ENCODE measurements at places on chromosomes 3 and 15.

DNA sequence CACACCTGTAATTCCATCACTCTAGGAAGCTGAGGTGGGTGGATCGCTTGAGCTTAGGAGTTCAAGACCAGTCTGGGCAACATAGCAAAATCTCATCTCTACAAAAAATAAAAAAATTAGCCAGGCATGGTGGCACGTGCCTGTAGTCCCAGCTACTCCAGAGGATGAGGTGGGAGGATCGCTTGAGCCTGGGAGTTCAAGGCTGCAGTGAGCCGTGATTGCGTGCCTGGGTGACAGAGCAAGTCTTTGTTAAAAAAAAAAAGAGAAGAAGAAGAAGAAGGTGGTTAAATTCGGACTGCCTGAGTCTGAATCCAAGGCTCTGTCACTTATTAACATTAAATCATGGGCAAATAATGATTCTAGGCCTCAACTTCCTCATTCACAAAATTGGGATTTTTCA is 51.0 kb downstream of the EOMES start:
- DNase-seq = no peak

DNA sequence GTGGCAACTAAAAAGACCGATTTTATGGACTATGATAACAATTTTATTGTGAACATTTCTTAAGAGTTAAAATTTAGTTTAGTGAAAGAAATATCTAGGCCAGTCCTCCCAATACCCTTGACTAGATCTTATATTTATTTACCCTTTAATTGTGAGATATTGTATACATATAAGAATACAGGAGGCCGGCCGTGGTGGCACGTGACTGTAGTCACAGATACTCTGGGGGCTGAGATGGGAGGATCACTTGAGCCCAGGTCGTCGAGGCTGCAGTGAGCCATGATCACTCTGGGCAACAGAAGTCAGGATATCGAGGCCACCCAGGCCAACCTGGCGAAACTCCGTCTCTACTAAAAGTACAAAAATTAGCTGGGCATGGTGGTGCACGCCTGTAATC is 756 bp upstream of the RMDN3 start:
- no peak for DNase-seq

GRCh38 chr3:129001101-129001805 is at the start of gene EFCC1:
TSS of gene EFCC1 (plus strand) at chr3:129001304. CDS start at chr3:129001629, 325 bp downstream.
- no peak for DNase-seq

- no peak for DNase-seq
Observed at GRCh38 chr3:126995254-126995780, 12.4 kb downstream of the PLXNA1 start.

- DNase-seq = peak; percentile 17
Observed at GRCh38 chr3:46372492-46373359, 2.0 kb downstream of the CCR5 start.

DNA sequence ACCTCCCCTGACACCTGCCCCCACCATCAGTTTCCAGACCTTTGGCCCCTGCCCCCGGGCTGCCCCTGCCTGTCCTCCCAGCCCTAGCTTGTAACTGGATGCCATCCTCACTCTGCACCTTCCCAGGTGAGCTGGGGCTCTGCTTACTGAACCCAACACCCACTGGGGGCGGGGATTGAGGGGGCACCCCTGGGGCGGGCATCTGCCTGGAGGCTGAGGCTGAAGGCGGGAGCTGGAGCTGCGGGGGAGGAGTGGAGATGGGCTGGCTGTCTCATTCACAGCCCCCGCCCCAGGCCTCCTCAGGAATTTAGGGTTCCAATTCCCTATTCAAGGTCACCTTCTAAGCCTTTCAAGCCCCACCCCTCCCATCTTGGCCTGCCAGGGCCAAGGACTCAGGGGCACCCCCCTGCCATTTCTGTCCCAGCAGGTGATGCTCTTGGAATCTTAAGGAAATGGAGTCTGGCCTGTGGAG is 17.7 kb downstream of the PIF1 start:
- DNase-seq = no peak

GRCh38 chr3:53750253-53751210 is 95.7 kb downstream of the CHDH start:
- no peak for DNase-seq

DNA sequence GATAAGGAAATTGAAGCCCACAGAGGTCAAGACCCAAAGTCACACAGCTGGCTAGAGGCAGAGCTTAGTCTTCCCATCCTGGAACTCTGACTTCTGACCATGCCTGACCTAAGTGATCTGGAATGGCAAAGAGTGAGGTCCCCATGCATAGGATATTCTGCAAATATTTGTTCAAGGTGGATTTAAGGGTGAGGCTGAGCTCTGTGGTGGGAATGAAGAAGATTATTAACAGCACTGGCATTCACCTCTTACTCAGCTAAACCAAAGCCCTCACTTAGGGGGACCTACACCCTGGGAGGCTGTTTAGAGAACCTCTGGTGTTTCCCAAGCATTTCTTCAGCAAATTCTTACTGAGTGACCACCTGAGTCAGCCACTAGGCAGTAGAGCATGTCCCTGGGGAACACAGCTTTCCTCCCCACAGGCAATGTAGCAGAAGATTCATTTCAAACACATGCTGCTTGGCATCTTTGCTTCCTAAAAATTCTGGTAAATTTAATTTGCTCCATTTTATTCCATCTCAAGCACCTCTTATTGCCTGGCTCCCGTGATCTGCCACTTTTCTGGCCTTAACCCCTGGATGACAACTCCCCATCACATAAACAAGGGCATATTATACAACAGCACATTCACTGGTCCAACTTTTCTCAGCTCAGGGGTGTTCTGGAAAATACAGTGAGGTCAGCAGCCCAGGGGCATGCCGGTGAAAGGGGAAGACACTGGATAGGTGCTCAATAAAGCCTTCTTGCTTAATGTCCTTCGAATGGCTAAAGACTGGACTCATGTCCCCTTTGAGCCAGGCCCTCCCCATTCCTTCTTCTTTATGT is 176.0 kb downstream of the ABHD5 start:
- peak; percentile 100 for DNase-seq

DNA sequence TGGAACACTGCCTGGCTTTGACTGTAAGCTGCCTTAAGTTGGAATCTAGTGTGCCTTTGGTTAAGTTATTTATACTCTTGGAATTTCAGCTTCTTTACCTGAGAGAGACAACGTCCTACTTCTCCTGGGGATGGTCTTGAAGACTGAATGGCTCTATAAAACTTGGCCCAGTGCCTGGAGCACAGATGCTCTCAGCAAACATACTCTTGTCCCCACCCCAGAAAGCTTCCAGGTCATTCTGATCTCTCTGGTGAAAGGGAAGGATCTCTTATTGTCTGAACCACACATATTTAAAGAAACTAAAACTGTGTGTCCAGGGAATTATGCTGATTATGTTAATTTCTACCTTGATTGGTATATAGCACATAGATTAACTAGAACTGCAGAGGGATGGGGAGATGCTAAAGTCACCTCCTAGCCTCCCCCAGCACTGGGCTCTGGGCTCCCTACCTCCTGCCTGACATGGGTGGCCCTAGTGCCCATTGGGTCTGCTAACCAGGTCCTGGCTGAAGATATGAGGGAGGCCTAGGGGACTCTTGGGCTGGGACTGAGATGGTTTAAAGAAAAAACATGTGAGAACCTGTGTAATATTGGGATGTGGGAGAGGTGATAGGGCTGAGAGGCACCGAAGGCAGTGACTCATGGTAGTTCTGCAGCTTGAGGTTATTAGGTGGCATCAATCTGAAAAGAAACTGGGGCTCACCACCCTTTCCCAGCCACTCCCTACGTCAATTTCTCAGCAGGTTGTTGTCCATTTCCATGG is 171.0 kb downstream of the RPLP1 start:
- no peak for DNase-seq

DNA sequence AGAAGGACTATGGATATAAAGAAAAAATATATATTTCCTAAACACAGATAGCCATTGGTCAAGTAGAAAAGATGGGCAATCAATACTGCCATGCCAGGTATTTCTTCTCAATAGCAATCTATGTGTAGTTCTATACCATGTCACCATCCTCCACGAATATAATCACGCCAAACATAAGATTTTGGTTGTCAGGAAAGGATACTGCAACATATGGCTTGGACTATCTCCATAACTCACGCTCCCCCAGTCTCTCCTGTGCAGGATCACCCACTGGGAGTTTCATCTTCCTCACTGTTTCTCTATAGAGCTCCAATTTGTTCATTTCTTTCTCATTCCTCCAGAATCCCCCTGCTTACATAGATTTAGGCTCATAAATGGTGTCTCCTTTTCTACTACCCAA is 462.9 kb upstream of the KCNMB2 start:
- no peak for DNase-seq

- DNase-seq = peak; percentile 96
Observed at GRCh38 chr3:30227571-30228301, 378.7 kb upstream of the TGFBR2 start.

DNA sequence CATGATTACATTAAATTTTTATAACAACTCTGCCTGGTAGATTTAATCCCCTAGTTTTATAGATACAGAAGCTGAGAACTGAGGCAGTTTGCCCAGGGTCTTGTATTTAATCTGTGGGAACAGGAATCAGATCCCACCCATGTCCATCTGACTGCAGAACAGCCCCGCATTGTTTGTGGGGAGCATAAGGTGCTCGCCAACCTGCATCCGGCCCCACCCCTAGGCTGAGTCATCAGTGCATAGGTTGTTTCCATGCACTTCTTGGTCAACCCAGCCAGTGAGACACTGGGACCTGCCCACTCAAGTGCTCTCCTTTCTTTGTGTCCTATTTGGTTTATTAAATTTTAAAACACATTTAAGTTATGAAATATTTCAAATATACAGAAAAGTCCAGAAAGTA is 266.2 kb downstream of the OPA1 start:
- no peak for DNase-seq

GRCh38 chr3:6098516-6099157 is 762.3 kb upstream of the GRM7 start:
- no peak for DNase-seq

DNA sequence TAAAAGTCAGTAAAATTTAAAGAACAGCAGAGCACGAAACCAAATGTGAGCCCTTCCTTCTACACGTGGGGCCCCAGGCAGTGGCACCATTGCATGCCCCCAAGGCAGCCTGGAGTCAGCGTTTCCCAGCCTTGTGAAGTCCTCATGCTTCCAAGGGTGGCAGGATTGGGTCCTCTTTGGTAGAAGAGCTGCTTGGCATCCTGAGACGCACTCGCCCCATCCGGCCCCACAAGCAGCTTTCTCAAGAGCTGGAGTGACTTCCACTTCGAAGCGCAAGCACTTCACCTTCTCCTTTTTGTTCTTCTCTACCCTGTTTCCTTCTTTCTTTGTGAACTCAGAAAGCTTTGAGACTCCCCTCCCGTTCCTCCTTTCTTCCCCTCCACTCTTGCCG is 34.7 kb downstream of the ZNF710 start:
- no peak for DNase-seq

DNA sequence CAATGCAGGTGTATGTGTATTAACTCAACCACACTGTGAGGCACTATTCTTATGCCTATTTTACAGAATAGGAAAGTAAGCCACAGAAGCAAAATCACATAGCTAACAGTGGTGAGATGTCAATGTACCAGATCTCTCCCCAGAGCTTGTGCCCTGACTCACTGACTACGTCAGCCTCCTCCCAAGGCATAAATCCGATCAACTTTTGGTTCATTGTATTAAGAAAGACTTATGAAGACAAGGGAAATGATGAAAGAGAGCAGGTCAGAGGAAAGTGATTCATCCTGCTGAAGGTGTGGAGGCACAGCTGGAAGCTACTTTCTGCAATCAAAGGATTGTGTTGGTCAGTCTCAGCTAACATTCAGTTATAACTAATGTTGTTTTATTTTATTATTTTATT is 33.0 kb upstream of the SV2B start:
- DNase-seq = no peak

DNA sequence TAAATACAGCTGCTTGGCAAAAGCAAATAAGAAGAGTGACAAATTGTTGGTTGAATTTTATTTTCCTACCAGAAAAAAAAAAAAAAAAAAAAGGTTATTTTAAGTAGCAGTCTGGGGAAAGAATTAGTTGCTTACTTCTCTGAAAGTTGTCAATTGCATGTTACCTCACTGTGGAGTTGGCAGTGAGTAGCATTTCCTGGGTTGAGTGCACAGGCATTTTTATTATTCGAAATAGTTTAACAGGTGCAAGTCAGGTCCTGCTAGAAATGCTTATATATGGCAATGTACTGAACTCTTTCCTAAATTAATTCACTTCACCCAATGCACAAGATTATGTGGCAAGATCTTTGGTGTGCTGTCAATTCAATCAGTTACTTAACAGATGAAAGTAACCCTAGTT is 680.6 kb downstream of the EPHA3 start:
- DNase-seq = no peak

DNA sequence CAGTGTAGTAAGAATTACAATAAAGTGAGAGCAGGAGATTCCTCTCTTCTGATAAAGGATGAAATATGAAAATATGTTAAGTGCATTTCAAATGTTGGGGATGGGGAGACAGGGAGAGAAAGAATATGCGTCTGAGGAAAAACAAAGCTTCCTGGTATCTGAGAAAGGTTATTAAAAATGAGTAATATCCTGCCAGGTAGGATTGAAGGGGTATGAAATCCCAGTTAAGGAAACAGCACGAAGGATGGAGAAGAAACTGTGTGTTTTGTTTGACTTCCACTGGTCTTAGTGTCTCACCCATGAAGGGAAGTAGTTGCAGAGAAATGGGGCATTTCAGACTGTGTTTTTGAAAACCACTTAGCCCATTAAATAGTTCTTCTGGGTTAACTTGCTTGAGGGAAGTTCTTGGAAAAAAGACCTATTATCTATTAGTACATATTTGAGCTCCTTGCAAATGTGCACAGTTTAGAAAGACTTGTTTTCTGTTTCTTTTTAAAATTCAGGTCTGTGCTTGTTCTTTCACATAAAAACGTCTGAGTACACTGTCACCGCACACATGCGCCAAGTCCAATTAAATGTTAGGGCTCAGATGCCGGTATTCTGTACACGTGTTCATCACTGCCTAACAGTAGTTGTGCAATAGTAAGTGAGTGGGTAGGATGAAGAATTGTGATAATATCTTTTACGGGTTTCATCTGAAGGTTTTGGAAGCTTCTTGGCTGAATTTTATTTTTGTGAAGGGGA is 196.1 kb upstream of the P2RY1 start:
- no peak for DNase-seq

GRCh38 chr3:48564022-48564421 is 441 bp upstream of the UCN2 start:
- DNase-seq = peak; percentile 89

All from fibroblast of skin of back (primary cell).